ENCODE measurements at places on chromosomes 12 and 14. TPM values are rescaled to one million over a fixed set of nuclear protein-coding genes. Genes with fewer than 3 reads are reported as not detected.

DNA sequence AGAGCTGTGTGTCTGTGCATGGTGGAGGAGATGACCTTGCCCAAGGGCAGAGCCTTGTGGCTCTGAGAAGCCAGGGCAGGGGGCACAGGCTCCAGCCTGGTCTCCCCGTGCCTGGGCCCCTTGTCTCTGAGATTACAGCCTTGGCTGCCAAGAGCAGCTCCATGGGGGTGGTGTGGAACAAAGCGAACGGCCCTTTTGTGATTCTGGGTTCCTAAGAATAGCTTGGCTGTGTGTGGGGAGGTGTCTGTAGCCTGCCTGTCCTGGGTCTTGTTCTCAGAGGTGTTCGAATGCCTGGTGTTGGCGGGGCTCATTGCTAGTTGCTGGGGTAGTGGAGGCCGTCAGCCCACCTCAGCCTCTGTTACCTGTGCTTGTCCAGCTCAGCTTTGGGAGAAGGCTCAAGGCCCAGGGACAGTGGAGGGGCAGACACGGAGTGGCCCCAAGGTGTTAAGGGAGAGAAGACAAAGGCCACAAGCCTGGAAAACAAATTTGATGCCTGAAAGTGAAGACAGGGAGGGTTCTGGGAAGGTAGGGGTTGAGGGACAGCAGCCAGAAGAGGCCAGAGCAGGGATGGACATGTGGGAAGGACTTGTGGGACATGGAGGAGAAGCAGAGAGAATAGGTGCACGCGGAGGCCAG, 7.4 kb upstream of the MYH7 start:
- peaks cover 21% of the 10 kb centered on the region for H3K27me3 ChIP-seq
- no peak for DNase-seq
- H3K27ac ChIP-seq, result no peak overlapping the region
- peaks cover 22% of the 10 kb centered on the region for H3K4me1 ChIP-seq
- no peaks in the 10 kb centered on the region for H3K36me3 ChIP-seq
- H3K4me3 ChIP-seq, result no peak overlapping the region

- H3K4me3 ChIP-seq, result no peak overlapping the region
- no peaks in the 10 kb centered on the region for H3K27me3 ChIP-seq
- DNase-seq, result no peak
- no peak overlapping the region for H3K27ac ChIP-seq
- H3K4me1 ChIP-seq, result peaks cover 10% of the 10 kb centered on the region
- no peaks in the 10 kb centered on the region for H3K36me3 ChIP-seq
These were observed 284.7 kb downstream of the DUSP6 start for GRCh38 chr12:89067421-89068187.

RFX4 gene
- 0.14 TPM for total RNA-seq

STXBP6 gene
- 3.5 TPM for total RNA-seq

DNA sequence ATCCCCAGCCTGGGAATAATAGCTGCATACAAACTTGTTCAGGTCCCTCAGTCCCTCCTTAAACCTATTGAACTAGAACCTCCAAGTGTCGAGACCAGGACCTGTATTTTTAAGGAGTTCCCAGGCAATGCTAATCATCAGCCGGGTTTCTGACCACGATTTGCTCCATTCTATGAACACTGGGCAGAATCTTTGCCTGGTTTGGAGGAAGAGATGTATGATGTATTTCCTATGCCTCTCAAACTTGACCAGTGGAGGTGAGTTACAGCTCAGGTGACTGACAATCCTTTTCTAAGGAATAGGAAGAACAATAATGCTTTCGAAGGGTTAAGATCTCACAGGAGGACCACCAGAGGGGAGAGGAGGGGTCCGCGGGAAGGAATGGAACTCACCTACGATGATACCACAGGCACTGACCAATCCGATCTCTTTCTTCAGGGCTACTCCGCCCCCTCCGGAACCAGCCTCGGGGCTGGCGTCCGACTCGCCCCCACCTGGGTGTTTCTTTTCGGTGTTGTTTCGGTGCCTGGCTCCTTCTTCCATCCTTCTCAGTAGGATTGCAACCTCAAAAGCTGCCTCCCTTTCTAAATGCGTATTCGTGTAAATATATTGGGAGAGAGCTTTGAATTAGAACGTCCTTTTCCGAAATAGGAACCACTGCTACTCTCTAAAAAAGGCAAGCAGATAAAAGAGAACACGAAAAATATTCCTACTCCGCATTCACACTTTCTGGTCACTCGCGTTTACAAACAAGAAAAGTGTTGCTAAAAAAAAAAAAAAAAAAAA, 895 bp downstream of the SLC7A8 start:
- no peaks in the 10 kb centered on the region for H3K27me3 ChIP-seq
- H3K4me1 ChIP-seq, result peaks cover 54% of the 10 kb centered on the region
- peaks cover 14% of the 10 kb centered on the region for H3K36me3 ChIP-seq
- peak; percentile 84 for DNase-seq
- no peak overlapping the region for H3K4me3 ChIP-seq
- no peak overlapping the region for H3K27ac ChIP-seq

PPFIA2 gene
- 1.1 TPM for total RNA-seq

DNA sequence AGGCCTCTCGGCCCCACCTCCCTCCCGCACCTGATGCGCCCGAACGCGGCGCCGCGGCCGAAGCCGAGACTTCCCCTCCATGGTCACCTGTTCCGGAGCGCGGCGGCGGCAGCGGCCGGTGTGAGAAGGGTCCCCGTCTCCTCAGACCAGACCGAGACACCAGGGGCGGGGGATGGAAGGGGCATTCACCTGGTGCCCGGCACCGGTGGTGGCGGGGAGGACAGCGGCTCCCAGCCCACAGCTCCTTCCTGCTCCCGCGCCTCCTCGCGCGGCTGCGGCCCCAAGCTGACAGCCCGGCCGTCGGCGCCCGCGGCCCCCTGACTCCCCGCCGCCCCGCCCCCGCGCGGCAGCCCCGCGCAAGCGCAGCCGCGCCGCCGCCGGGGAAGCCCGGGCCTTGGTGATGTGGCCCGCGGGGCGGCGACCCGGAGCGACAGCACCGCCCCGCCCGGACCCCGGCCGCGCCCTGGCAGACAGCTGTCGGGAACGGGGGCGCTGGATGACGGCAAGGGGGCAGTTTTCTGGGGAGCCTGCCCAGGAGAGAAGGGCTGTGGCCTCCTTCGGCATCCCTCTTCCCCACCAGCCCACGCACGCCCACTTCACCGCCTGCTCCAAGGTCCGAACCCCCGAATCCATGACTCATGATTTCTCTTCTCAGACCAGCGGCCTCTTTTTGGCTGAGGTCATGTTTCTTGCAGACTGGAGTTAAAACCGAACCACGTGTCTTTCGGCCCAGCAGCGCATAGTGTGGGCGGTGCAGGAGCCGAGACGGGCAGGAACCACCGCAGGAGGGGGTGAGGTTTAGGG, at the start of gene SLC41A2:
SLC41A2 (minus strand) TSS at position 290 of the 804 bp plus-strand sequence. CDS start 29,763 bp downstream, outside the sequence.
- peak; percentile 73 for DNase-seq
- peaks cover 24% of the 10 kb centered on the region for H3K4me1 ChIP-seq
- H3K4me3 ChIP-seq, result peak within 1 kb of the TSS; percentile 82
- H3K27ac ChIP-seq, result peak within 1 kb of the TSS; percentile 41
- H3K36me3 ChIP-seq, result no peaks in the 10 kb centered on the region
- H3K27me3 ChIP-seq, result peaks cover 43% of the 10 kb centered on the region

SLC2A14 gene
- 28.8 TPM for total RNA-seq

GRCh38 chr12:132471011-132471857, 18.7 kb upstream of the FBRSL1 start:
- no peak overlapping the region for H3K27ac ChIP-seq
- DNase-seq, result no peak
- H3K27me3 ChIP-seq, result peaks cover 64% of the 10 kb centered on the region

DNA sequence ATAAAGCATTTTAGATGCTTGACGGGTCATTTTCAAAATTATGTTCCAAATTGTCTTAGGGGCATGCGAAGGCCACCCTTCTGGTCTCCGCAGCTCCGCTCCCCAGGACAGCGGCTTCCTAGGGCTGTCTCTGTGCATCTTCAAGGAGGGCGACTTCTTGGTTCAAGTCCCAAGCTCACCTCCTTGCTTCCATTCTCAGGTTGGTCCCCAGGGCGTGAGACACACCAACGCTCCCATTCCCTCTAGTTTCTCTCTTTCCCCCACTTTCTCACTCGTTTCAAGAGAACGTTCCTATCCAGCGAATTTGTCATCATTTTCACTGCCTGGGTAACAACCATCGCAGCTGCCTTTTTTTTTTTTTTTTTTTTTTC, 109.4 kb upstream of the CCND2 start:
- DNase-seq, result no peak
- peaks cover 15% of the 10 kb centered on the region for H3K27me3 ChIP-seq
- H3K36me3 ChIP-seq, result peaks cover 8% of the 10 kb centered on the region

DNA sequence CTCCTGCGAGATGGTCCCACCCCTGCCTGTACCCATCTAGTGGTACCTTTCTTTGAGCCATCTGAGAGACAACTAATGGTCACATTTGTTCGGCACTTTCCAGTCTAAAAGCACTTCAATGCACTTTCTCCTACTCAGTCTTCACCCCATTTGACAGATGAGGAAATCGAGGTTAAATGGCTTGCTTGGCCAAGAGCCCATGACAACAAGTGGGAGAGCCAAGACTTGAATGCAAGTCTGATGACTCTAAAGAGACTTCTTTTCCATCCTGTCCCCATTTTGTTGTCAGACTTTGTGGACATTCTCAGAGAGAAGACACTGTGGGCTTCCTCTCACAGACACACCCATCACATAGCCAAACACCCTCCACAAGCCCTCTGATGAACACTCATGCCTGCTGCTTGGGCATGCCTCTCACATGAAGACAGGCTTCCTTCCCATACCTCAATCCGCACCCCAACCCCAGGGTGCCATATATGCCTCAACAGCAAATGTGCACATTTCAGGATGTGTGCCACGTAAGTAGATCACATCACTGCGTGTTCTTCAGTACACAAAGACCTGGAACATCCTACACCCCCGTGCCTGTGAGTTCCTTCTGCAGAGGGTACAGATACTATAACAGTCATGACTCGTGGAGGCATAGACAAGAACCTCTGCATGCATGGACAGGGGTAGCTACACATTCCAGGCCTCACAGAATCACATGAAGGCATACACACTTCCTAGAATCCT, 805 bp downstream of the MYH7 start:
- no peak overlapping the region for H3K4me3 ChIP-seq
- no peaks in the 10 kb centered on the region for H3K36me3 ChIP-seq
- no peak overlapping the region for H3K27ac ChIP-seq
- DNase-seq, result no peak

AKAP3 gene
- total RNA-seq, result 1.8 TPM

PAPLN gene
- total RNA-seq, result 9.3 TPM
